Astrocyte (in vitro differentiated cells and primary cell): ENCODE measurements at places on chromosomes 16 and 17.

- H3K27me3 ChIP-seq = no peaks in the 10 kb centered on the region
- no peak overlapping the region for H3K4me3 ChIP-seq
- H3K4me1 ChIP-seq = no peaks in the 10 kb centered on the region
Measured at GRCh38 chr16:80735846-80736245, 68.6 kb downstream of the CDYL2 start.

DNA sequence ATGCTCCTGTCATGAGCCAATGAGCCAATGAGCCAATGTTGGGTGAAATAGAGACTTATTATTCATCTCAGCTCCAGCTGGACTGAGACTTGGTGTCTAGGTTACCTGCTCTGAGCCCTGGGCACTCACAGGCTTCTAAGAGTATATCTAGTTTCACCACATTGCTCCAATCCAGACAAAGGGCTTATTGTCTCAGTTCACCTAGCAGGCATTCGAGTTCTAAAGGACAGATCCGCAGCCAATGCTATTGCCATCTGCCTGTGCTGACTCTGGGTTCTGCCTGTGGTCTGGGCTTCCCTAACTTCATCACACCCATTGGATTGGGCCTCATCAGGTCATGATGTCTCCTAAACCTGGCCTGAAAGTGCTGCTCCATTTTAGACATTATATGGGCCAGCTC lies 66.1 kb upstream of the HS3ST4 start:
- H3K4me1 ChIP-seq = no peaks in the 10 kb centered on the region
- H3K27me3 ChIP-seq = no peaks in the 10 kb centered on the region
- H3K4me3 ChIP-seq = no peak overlapping the region
- no peak for DNase-seq

DNA sequence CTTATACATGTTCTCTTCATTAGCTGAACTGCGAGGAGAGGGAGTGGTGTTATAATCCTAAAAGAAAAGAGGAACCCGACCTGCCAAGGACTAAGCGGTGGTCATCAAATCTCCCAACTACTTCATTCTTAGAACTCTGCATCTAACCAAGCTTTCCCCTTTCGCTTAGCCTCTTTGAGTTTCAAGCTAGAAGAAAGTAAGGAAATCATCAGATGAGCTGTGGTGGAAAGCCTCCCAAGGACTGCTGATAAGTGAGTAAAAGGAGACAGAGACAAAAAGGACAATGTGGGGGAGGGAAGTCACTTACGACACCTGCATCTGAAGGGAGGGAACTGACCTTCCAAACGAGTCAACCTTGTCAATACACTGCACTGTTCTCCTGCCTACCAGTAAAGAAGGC lies 121.3 kb downstream of the TRIM37 start:
- H3K4me3 ChIP-seq = no peak overlapping the region
- H3K36me3 ChIP-seq = no peaks in the 10 kb centered on the region
- no peak overlapping the region for H3K27ac ChIP-seq
- no peaks in the 10 kb centered on the region for H3K27me3 ChIP-seq

GRCh38 chr16:87320510-87321227 lies 3.5 kb upstream of the C16orf95 start:
- DNase-seq = no peak
- no peak overlapping the region for H3K27ac ChIP-seq
- no peaks in the 10 kb centered on the region for H3K27me3 ChIP-seq
- peaks cover 13% of the 10 kb centered on the region for H3K4me1 ChIP-seq
- H3K4me3 ChIP-seq = no peak overlapping the region

DNA sequence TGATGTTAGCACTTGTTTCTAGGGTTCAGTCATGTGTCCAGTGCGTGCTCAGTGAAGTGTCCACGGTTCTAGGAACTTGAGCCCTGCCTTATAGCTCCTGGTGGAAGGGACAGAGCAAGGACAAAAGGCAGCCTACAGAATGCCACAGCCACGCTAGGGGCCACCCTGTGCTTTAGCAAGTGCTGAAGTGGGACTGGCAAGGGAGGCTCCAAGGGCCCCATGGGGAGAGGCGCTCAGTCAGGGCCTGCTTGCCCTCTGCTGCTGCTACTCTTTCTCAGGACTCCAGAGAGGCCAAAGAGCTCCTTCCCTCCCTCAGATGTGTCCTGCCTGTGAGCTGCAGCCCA lies 6.8 kb downstream of the NT5C start:
- no peak overlapping the region for H3K4me3 ChIP-seq
- no peak for DNase-seq
- peaks cover 13% of the 10 kb centered on the region for H3K4me1 ChIP-seq
- H3K36me3 ChIP-seq = peaks cover 6% of the 10 kb centered on the region
- H3K27ac ChIP-seq = no peak overlapping the region

- H3K4me3 ChIP-seq = no peak overlapping the region
- DNase-seq = no peak
- H3K4me1 ChIP-seq = peaks cover 26% of the 10 kb centered on the region
- H3K27ac ChIP-seq = peak overlapping the region; percentile 91
Measured at GRCh38 chr16:80991792-80992430, 14.8 kb downstream of the CMC2 start.

GRCh38 chr17:56178203-56178602 lies 24.9 kb downstream of the ANKFN1 start:
- no peaks in the 10 kb centered on the region for H3K4me1 ChIP-seq
- no peak overlapping the region for H3K4me3 ChIP-seq
- DNase-seq = no peak
- no peaks in the 10 kb centered on the region for H3K27me3 ChIP-seq
- H3K27ac ChIP-seq = no peak overlapping the region

GRCh38 chr17:189444-189843 lies 8.0 kb upstream of the DOC2B start:
- H3K27ac ChIP-seq = no peak overlapping the region
- DNase-seq = no peak
- no peaks in the 10 kb centered on the region for H3K4me1 ChIP-seq
- H3K27me3 ChIP-seq = peaks cover 20% of the 10 kb centered on the region

DNA sequence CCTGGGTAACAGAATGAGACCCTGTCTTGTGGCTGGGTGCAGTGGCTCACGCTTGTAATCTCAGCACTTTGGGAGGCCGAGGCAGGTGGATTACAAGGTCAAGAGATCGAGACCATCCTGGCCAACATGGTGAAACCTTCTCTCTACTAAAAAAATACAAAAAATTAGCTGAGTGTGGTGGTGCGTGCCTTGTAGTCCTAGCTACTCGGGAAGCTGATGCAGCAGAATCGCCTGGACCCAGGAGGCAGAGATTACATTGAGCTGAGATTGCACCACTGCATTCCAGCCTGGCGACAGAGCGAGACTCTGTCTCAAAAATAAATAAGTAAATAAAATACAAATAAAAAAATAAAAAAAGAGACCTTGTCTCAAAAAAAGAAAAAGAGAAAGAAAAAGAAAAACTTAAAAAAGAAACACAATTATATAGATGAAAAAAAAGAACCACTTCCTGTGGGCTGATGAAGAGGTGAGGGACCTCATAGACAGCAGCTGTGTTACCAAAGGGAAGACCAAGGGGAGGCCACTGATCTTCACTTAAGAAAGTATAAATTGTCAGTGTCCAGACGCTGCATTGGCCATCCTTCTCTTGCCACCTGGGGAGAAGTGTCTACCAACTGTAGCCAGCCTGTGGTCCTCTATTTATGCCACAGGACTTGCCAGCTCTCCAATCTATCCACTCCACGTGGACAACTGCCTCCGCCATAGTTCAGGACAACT lies 24.4 kb upstream of the SMG1 start:
- no peaks in the 10 kb centered on the region for H3K27me3 ChIP-seq
- no peak overlapping the region for H3K4me3 ChIP-seq
- no peak overlapping the region for H3K27ac ChIP-seq
- no peak for DNase-seq

DNA sequence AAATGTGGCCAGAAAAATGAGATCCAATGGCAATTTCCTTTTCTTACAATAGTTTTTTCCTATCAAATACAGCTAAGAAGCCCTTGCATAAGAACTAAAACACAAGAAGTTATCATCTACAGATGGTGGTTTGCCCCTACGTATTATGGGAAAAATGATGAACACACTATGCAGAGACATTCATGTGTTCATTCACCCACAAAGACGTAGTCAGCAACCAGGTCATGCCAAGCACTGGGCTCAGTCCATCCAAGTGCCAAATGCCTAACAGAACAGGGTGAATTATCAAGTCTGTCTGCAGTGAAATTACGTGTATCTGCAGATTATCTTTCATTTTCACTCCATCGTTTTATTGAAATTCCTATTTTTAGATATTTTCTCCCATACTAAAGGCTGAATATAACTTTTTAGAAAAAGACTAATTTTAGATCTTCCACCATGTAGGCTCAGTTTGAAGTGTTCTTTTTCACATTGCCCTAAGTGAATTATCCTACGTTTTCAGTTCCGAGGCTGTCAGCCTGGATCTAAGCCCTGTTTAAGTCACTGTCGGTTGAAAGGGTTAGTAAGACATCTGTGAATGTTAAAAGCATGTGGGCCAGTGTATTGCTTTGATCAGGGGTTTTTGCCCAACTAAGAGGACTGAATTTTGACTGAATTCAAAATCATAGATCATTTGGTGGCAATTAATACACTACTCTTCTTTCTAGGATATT lies 78.1 kb upstream of the DHX40 start:
- DNase-seq = no peak
- H3K27ac ChIP-seq = no peak overlapping the region

DNA sequence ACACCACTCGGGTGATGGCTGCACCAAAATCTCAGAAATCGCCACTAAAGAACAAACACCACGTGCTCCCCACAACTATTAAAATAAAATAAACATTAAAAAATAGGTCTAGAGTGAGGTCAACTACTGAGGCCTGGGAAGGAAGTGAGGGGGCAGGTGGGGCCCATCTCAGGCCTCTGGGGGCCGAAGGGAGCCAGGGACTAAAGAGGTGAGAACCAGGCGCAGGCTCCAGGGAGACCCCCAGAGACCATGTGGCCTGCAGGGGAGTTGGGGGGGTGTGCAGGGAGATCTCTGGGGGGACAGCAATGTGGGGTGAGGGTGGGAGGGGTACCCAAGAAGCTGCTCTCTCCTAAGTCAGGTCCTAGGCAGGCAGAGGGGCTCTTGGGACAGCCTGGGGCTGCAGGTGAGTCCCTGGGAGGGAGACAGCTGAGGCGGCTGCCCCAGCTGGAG lies 111.3 kb upstream of the SMURF2 start:
- no peak overlapping the region for H3K27ac ChIP-seq
- peaks cover 9% of the 10 kb centered on the region for H3K27me3 ChIP-seq
- H3K4me3 ChIP-seq = no peak overlapping the region
- H3K4me1 ChIP-seq = peaks cover 18% of the 10 kb centered on the region
- no peaks in the 10 kb centered on the region for H3K36me3 ChIP-seq
- no peak for DNase-seq

GRCh38 chr16:59144841-59145240 lies 410.7 kb upstream of the GOT2 start:
- no peak overlapping the region for H3K4me3 ChIP-seq
- DNase-seq = no peak
- H3K27me3 ChIP-seq = no peaks in the 10 kb centered on the region
- H3K4me1 ChIP-seq = no peaks in the 10 kb centered on the region
- H3K36me3 ChIP-seq = no peaks in the 10 kb centered on the region

- H3K36me3 ChIP-seq = no peaks in the 10 kb centered on the region
- H3K4me1 ChIP-seq = no peaks in the 10 kb centered on the region
- no peak overlapping the region for H3K4me3 ChIP-seq
- H3K27me3 ChIP-seq = no peaks in the 10 kb centered on the region
Measured at GRCh38 chr16:82882226-82882625, 255.5 kb downstream of the CDH13 start.

DNA sequence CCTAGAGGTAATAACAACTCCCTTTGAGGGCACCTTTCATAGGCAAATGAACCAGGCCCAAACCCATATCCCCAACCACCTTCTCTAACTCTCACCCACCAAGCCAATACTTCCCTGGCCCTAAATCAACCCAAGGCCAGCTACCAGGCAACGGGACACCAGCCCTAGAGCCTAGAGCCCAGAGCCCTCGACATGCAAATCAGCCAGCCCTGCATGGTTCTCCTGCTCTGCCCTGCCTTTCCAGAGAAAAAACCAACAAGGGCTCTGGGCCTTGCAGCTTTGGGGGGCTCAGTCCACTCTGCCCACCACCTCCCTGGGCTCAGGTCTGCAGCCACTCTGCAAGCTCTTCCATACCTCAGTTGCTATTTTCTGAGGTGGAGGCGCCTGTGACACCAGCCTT lies 55.0 kb downstream of the PITPNM3 start:
- H3K27ac ChIP-seq = no peak overlapping the region
- no peak overlapping the region for H3K4me3 ChIP-seq
- H3K27me3 ChIP-seq = peaks cover 4% of the 10 kb centered on the region
- no peak for DNase-seq
- H3K4me1 ChIP-seq = peaks cover 6% of the 10 kb centered on the region
